ENCODE measurements at places on chromosomes 2 and 18.
A peak's percentile ranks its signal among the peaks of the same experiment; 100 is the strongest.

GRCh38 chr2:233285921-233286320 lies 21.7 kb upstream of the SAG start:
- no peak for DNase-seq

GRCh38 chr18:33878213-33878612 lies 300.2 kb downstream of the ASXL3 start:
- no peak for DNase-seq

- DNase-seq = no peak
Observed at GRCh38 chr2:41510108-41510507, 537.7 kb upstream of the PKDCC start.

- DNase-seq = peak; percentile 19
Observed at GRCh38 chr18:12334863-12335262, 26.8 kb downstream of the TUBB6 start.

GRCh38 chr2:65656160-65656718 lies 223.8 kb upstream of the SPRED2 start:
- no peak for DNase-seq

DNA sequence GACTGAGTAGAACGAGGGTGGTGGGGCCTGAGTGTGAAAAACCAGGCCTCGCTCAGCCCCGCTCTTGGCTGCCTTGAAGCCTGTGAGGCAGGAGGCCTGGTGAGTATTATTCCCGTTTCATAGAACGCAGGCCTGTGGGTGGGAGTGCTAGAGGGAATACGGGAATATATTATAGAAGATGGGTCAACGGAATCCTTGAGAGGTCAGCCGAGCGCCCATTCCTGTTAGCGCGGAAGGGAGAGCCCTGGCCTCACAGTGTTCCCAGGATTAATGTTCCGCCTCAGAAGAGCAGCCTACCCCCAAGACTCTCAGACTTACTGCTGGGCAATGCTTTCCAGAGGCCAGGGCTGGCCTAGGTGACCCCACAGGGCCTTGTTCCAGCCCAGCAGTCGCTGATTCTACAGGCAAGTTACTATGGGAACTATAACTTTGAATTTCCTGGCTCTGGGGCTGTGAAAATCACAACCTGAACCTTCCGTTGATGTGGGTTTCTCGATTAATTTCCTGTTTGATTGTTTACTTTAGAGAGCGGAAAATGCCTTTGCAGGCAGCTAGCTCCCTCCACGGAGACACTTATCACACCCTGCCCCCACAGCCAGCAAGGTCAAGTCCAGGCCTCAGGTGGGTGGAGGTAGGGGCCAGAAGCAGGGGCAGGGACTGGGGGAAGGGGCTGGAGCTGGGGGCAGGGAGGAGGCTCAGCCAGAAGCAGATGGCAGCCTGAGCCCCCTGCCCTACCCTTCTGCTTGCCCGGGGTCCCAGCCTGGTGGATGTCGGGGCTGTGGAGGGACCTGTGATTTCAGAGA lies 108.3 kb downstream of the SMAD7 start:
- DNase-seq = no peak

DNA sequence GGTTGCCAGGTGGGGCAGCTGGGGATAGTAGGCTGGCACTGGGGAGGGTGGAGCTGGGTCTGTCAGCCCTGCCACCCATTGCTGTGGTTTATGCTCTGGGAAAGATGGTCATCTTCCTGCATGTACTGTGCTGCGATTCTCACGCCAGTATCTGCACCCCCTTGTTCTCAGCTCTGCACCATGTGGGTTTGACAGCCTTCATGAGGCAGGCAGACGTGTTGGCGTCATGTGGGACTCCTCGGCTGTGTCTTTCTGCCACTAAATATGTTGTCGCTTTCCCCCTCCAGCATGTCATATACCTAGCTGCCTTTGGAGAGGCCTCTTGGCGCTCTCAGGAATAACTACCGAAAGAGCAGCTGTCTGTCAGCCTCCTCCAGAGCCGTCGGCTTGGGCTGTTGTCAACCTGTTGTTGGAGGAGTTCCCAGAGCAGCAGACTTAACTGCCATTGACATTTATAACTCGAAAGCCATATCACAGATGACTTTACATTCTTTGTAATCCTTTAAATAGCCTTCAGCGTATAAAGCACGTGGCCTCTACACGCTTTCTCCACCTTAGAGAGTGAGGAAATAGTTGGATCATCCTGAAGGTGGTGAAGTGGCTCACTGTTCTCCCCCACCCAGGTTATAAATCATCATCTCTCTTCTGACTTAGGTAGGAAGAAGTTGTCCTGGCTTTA lies 80.4 kb upstream of the MGAT5 start:
- DNase-seq = no peak

DNA sequence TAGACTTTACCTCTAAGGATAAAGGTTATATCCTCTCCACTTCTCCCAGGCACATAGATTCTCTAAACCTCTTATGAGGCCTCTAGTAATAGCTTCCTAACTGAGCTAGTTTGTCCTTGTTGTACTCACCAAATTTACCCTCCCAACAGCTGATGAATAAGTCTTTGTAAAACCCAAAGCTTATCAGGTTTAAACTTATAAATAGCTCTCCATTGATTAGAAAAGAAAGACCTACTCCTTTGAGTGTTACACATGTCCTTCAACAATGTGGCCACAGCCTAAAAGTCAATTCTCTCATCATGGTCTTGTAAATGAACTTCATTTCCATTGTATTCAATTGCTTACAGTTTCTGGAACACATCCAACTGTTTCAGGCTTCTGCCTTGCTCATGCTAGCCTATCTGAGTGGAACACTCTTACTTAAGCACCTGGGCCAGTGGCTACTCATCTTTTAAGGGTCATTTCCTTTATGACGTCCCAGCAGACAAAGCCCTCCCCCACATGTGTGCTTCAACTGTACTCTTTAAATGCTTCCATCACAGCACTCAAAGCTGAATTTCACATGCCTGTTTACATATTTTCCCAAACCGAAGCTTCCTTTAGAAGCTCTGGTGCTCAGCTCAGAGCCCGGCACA lies 131.6 kb downstream of the CDH2 start:
- peak; percentile 25 for DNase-seq

- no peak for DNase-seq
Observed at GRCh38 chr2:15265889-15266288, 295.2 kb downstream of the NBAS start.

GRCh38 chr2:219851801-219852481 lies 224.5 kb downstream of the SLC4A3 start:
- DNase-seq = no peak

- no peak for DNase-seq
Observed at GRCh38 chr2:168530982-168531622, 75.0 kb downstream of the CERS6 start.

- DNase-seq = peak; percentile 59
Observed at GRCh38 chr18:33231474-33232317, 208.8 kb downstream of the CCDC178 start.

DNA sequence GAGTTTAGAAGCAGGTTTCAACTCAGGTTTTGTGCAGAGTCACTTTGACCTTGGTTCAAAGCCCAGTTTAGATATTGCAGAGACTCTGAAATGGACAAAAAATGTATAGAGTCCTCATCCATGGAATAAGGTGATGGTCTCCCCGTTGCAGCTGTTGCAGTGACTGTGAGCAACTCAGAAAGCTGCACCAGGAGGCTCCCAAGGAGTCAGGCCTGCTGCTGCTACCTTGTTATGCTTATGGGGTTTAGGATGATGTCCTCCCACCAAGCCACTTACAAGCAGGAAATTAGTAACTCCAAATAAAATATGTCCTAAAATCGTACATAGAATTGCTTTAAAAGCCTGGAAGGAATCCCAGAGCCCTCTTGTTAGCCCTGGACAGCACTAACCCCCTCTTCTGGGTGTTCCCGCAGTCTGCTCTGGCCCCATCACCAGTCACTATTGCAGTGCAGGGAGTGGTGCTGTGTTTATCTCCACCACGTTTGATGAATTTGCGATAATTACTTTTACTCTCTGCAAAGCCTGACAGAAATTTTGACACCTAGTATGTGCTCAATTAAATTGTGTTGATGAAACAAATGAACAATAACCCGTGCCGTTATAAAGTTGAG lies 189.0 kb downstream of the CNTNAP5 start:
- DNase-seq = no peak

DNA sequence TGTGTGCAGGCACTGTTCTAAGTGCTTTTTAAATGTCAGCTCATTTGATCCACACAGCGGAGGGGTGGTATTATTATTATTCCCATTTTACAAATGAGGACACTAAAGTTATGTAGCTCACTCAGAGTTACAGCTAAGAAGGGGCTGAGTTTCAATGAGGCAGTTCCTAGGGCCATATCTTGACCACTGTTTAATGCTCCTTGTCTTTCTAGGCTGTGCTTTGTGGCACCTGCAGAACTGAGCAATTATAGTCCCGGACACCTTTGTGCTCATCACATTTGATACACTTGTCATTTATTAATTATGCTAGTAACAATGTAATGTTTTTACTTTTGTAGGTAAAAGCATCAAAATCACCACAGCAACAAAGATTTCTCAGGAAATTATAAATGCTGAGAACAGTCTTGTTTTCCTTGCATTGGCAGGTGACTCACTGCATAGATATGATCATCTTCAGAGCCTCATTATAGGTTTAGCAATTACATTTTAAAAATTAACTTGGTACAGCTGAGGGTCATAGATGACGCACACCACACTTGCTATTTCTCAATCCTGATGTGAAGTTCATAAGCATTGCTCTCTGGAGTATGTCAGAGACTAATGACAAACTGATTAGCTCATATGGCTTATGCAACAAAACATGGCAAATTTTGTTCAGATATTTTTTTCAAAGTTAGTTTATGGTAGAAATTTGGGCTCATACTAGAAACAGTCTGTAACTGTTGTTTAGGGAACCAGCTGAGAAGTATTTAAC lies 366.8 kb downstream of the TGIF1 start:
- DNase-seq = no peak

- DNase-seq = no peak
Observed at GRCh38 chr2:44676379-44676778, 265.1 kb upstream of the SIX3 start.

DNA sequence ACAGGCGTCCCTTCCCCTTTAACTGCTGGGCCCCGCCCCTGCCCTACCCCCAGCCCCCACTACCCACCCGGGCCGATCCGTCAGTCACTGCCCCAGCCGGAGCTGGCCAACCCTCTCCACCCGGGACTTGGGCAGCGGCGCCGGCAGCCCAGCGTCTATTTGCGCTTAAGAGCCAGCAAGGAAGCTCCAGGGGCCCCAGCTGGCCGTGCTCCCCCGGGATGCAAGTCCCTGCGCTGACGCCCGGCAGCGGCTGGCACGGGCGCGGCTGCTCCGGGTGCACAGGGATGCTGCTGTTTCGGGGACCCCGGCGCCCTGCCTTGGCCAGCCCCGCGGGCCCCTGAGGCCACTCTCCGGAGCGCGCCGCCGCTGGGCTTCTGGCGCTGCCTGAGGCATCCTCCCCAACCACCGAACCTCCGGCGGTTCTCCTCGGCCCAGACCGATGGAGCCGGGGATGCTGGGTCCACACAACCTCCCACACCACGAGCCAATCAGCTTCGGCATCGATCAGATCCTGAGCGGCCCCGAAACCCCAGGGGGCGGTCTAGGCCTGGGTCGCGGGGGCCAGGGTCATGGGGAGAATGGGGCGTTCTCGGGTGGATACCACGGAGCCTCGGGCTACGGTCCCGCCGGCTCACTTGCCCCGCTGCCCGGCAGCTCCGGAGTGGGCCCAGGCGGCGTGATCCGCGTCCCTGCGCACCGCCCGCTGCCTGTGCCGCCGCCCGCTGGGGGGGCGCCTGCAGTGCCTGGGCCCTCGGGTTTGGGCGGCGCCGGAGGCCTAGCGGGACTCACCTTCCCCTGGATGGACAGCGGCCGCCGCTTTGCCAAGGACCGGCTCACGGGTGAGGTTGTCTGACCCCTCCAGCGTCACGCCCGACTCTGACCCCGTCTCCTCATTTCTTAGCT lies at the start of gene TLX2:
TSS of gene TLX2 (plus strand) at position 83 of the 903 bp plus-strand sequence. CDS start at position 440, 357 bp downstream.
- DNase-seq = peak; percentile 48

- DNase-seq = no peak
Observed at GRCh38 chr2:149650006-149650405, 62.4 kb upstream of the MMADHC start.

GRCh38 chr2:153165021-153165420 lies 313.5 kb downstream of the RPRM start:
- DNase-seq = no peak

DNA sequence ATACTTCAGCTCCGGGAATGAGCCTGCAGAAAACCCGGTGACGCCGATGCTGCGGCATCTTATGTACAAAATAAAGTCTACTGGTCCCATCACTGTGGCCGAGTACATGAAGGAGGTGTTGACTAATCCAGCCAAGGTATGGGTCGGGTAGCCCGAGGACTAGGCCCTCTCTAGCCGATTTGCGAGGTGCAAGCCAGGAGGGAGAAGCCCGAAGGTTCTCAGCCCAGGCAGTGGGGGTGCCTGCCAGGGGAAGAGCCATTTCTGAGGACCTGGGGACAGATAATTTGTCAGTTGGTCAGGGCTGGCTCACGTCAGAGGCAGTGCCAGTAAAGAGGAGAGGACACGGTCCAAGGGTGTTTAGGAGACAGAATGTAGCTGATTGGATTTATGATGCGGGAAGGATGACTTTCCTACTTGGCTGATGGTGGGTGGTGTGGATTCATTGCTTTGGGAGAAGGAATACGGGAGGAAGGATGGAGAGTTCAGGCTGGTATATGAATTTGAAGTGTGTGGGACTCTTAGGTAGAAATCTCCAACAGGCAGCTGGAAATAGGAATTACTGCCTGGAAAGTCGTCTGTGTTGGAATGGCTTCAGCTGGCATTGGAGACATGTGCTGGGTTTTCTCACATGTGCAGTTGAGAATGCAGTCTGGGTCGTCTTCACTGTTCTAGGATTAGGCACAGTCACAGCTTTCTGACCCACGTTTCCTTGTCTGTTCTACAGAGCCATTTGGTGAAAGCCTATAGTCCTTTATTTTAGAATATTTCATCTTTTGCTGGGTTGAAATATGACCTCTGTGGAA lies 874 bp downstream of the NDUFAF7 start:
- DNase-seq = peak; percentile 5

DNA sequence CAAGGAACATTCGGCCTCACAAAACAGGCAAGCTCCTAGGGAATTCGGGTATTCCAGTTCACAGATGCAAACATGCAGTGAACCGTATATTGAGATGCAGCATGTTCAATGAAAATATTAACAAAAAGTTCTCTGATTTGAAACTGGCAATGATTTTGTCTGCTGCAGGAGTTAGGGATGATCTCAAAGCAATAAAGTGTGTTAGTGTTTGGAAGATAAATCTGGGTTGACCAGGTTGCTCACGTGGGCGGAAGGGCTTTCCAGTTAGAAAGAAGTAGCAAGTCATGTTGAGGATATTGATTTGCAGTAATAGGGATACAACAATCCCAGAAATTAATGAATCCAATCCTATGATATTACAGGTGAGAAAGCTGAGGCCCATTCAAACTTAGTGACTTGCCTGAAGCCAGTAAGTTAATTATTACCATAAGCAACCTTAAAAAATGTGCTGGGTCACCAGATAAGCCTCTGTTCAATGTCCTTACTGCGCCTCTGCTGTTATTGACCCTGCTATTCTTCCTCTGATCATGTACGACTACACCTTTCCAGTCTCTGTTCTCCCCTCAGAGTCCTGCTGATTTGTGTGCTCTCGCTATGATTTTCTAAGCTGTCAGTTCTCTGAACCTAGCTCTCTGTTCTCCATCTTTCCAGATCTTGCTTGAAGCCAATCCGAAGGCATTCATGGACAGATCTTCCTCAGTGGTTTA lies 370.8 kb downstream of the DSEL start:
- DNase-seq = no peak

Measured in NCI-H2227 treated with DMSO at 0.1 percent for 48 hours (cell line).